ENCODE measurements at places on chromosomes 6 and 20.
A peak's percentile ranks its signal among the peaks of the same experiment; 100 is the strongest.

DNA sequence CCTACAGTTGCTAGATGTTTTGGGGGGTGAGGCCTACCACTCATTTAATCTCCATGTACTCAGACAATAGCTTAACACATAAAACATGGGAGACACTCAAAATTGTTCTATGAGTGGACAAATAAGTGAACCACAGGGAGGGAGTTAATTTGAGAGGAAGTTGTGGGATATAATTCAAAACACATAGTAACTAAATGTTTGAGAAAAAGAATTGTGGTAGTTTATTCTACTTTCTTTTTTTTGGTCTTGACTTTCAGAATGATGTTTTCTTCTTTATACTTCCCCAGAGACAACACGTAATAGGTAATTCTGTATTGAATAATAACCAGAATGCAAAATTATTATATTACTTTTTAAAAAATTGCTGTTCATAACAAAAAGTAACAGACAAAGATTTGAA is 453.8 kb downstream of the RFPL4B start:
- ATAC-seq, result no peak

GRCh38 chr6:37576336-37576737 is 76.6 kb upstream of the CCDC167 start:
- ATAC-seq, result no peak

DNA sequence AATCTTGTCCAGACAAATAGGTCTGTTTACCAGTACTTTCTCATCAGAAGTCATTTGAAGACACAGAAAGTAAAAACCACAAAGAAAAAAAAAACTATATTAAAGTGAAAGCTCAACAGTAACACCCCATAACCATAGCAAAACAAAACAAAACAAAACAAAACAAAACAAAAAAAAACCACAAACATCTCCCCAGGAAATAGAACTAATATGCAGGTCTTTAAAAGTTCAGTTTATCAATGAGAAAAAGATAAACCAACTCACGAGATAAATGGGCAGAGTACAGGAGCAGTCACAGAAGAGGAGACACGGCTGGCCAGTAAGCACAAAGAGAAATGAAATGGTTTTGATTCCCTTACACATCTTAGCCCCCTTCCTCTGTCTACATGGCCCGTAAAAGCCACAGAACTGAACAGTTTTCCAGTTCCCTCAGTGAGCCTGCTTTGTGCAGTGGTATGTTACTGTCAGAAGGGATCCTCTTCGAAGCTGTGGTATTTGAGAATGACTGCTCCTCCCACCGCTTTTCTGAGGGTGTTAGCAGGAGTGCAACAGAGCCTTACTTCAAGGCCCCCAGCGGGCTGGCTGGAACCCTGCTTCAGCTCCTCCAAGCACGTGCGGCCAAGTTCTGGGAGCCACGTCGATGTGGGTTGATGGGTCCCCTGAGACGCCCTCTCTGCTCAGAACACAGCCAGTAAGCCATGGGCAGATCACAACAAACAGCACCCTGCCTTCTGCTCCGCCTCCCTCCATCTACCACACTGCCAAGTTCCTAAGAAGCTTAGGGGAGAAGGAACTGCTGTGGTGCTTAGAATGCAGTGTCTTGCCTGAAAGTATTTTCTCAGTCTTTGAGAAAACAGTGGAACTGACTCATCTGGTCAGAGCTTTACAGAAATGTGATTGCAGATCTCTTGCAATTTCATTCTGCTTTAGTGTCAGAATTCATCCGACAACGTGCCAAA is 14.0 kb downstream of the UST start:
- ATAC-seq, result peak; percentile 53

DNA sequence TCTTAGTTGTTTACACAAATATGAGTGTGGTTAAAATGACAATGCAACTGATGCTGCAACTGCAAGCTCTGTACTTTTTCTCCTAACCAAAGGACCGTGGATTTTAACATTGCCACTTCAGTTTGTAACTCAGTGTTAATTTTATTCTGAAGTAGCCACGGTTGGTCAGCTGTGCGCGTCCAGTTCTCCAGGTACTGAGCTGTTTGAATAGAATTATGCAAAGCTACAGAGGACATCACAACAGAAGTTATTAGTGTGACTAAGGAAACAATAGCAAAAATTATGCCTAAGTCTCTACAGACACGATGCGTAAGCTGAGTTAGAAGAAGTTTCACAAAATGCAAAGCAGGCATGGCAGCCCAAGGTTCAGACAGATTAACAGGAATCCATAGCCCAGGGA is 4.4 kb upstream of the ABHD12 start:
- no peak for ATAC-seq

- ATAC-seq, result peak; percentile 38
Measured at GRCh38 chr6:89888871-89889270, 5.4 kb upstream of the GJA10 start.

GRCh38 chr6:52109171-52109571 is 21.8 kb upstream of the PKHD1 start:
- no peak for ATAC-seq

DNA sequence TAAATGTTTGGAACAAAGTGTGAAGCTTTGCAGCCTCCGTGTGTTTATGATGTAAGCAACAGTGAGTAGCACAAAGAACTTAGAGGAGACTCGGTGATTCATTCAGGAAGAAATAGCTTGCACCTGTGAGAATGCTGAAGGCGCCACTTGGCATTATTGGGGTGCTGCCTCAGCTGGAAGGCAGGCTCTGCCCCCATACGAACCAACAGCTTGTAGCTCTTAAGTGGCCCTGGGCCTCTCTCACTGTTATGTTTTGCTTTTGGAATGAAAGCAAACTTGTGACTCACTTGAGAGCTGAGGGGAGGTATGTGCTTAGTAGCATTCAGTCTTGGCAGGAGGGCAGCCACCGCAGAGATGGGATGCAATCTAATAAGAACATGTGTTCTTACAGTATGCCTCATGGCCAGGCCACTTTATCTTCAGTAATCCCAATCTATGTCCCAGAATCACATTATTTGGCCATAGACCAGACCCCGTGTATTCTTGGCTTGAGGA is 310.7 kb downstream of the EYA4 start:
- no peak for ATAC-seq

DNA sequence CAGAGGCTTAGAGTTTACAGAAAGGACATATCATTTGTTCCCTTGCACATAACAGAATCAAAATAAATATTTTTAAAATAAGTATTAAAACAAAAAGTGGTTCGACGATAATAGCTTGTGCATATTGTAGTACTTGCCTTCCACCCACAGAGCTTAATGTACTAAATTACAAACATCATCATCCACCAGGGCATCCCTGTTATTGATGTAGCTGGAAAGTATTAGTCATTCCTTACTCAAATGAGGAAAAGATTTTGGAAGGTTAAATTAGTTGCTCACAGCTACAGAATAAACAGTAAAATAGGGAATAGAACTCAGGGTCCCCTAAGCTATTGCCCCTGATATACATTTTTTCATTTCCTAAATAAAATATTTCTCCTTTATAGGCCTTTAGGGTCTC is 150.3 kb downstream of the PTPRK start:
- no peak for ATAC-seq

- no peak for ATAC-seq
Measured at GRCh38 chr6:169287675-169288074, 34.0 kb upstream of the THBS2 start.

- ATAC-seq, result peak; percentile 62
Measured at GRCh38 chr6:35370124-35370741, 27.9 kb downstream of the PPARD start.

DNA sequence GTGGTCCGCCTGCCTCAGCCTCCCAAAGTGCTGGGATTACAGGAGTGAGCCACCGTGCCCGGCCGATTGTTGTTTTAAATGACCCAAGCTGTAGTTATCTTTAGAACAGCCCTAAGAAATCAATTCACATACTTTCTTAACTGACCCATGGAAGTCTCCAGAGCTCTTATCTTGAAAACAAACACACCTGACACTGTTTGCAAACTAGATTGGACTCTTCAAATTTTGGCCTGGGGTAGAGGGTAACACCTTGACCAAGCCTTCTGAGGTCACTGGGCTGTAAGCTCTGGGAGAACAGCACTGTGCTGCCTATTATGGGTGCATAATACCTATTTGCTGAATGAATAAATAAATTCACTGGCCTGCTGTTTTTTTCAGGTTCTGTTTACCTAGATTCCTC is 190.6 kb downstream of the AIG1 start:
- no peak for ATAC-seq

- no peak for ATAC-seq
Measured at GRCh38 chr20:64115171-64115911, 8.0 kb upstream of the NPBWR2 start.

DNA sequence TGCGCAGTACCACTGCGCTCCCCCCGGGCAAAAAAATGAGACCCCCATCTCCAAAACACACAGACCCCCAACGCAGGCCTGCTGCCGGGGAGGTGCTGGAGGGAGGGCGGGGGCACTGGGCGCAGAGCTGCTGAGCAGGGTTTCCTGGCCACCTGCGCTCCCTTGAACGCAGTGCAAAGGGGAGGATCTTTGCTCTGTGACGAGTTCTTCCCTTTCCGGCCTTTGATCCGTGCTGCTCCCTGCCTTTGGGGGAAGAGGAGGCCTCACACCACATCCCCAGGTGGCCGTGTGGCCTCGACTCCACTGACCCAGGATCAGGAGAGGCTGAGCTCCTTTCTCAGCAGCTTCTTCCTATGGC is 8.9 kb upstream of the COL20A1 start:
- ATAC-seq, result peak; percentile 48

DNA sequence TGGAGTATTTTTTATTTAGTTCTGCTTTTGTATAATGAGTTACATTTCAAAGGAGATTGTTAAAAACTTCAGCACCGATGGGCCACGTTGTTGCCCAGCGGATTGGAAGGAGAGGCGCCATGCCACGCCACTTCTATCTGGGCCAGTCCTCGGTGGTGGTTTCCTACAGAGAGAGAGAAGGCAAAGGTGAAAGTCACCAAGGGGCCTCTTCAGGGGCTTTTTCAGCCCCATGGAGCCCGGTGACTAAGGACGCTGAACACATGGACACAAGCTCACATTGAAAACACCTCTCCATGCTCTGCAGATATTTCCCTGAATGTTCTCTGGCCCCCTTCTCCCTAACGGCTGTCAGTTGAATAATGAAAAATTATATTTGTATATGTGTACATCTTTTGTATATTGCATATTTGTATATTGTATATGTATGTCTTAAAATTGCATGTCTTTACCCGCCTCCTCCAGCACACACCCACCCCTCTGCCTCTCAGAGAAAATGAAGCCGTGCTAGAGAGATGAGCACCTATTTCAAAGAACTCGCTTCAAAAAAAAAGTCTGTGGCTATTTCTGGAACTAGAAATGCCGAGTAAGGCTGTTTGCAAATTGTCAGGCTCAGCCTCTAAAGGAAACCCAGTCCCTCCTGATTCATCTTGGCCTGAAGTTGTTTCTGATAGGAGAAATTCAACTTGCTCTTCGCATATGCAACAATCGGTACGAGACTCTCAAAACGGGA is 91.9 kb upstream of the CDH4 start:
- no peak for ATAC-seq

GRCh38 chr6:130676077-130676772 is 151.0 kb upstream of the SMLR1 start:
- ATAC-seq, result no peak

- no peak for ATAC-seq
Measured at GRCh38 chr20:6806275-6806674, 38.8 kb downstream of the BMP2 start.

GRCh38 chr20:11117808-11118528 is 444.2 kb upstream of the JAG1 start:
- no peak for ATAC-seq

GRCh38 chr6:117550078-117550600 is 52.2 kb downstream of the GOPC start:
- ATAC-seq, result no peak

DNA sequence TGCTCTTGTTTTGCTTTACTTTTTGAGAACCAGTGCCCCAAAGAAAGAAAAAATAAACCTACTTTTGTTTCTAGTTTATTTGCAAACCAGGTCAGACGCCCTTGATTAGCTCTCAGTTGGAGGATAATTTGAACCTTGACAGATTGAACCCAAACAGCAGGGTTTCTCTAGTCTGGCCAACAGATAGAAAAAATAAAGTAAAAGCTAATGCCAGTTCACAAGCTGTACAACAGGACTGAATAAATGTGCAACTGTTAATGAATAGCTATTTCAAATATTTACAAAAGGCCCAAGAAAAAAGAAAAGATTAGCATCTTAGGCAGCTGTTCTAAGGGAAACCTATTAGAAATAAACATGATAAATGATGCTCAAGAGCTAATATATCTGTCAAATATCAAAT is 331.8 kb downstream of the CDKAL1 start:
- no peak for ATAC-seq

DNA sequence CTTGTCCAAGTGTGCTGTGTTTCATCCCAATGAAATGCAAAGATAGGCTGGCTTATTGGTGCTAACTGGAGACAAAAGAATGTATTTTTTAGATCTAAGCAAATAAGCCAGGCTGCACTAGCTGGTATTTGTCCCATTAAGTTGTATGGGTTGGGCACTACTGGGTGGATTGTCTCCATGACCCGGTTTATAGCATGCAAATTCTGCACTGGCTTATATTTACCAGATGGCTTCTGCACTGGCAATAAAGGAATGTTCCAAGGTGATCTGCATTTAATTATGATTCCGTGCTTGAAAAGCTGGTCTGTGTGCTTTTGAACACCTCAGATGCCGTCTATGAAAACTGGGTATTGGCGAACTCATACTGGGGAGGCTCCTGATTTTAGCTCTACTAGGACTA is 61.4 kb upstream of the MOCS1 start:
- no peak for ATAC-seq

GRCh38 chr6:136546331-136546730 is 3.9 kb downstream of the MAP7 start:
- no peak for ATAC-seq

GRCh38 chr6:142459271-142459670 is 157.5 kb downstream of the ADGRG6 start:
- ATAC-seq, result no peak

GRCh38 chr6:331622-332521 is 39.6 kb downstream of the DUSP22 start:
- no peak for ATAC-seq

DNA sequence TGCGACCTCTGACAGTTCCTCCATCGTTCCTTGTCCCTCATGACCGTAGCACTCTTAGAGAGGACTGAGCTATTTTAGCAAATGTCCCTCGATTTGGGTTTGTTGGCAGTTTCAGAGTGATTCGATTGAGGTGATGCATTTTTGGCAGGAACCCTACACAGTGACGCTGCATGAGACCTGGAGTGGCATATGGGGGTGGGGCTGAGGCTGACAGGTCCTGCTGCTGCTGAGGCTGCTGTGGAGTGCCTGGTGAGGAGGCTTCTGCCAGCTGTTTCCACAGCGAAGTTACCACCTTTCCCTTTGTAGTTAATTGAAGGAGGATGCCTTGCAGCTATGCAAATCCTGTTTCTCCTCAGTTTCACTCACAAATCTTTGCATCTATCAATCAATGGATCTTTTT is 19.8 kb downstream of the PXDC1 start:
- ATAC-seq, result no peak

- ATAC-seq, result no peak
Measured at GRCh38 chr6:125013938-125014660, 51.9 kb downstream of the RNF217 start.

Measured in activated CD4-positive, CD25-positive, alpha-beta regulatory T cell treated with anti-CD3 and anti-CD28 coated beads, Interleukin-2, amount 50 U/mL, for 24 hours (primary cell).